Calu3 (cell line): ENCODE measurements at places on chromosomes 2 and 18.
A peak's percentile ranks its signal among the peaks of the same experiment; 100 is the strongest.

DNA sequence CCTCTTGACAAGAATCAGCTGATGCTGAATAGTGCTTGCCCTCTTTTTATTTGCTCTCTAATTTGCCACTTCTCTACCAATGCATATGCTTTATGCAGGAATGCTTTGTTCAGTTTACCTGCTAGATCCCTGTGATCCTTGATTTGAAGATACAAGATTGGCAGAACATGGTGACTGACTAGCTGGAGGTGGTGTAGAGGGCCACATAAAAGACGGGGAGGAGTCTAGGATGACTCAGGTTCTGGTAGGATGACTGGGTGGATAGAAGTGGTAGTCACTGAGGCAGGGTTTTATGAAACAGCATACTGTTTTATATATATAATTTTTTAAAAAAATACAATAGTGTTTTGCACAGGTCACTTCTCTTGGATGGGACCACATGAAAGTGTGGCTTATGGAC, 6.3 kb upstream of the ADGRF3 start:
- no peak for DNase-seq

DNA sequence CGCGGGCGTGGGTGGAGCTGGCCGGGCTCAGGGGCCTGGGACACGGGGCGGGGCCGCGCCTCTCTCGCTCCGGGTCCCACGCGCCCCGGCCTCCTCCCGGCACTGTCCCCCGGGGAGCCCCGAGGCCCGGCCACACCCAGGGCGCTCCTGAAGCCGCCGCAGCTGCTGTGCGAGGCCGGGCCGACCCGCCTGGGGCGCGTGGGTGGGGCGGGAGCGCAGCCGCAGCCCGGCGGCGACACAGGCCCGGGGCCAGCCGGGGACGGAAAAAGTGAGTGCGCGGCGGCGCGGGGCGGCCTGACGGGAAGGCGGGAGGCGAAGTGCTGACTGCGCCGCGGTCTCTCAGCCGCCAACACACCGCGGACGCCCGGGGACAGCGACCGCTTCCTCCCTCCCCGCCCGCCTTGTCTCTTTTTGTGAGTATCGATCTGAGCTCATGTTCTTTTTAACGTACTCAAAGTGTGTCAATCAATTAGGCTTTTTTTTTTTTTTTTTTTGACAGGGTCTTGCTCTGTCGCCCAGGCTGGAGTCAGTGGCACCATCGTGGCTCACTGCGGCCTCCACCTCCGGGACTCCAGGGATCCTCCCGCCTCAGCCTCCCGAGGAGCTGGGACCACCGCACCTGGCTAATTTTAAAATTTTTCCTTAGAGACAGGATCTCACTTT, 14.5 kb downstream of the PDCD1 start:
- DNase-seq = peak; percentile 79

GRCh38 chr2:217854684-217855420, 147.9 kb downstream of the TNS1 start:
- DNase-seq = no peak

DNA sequence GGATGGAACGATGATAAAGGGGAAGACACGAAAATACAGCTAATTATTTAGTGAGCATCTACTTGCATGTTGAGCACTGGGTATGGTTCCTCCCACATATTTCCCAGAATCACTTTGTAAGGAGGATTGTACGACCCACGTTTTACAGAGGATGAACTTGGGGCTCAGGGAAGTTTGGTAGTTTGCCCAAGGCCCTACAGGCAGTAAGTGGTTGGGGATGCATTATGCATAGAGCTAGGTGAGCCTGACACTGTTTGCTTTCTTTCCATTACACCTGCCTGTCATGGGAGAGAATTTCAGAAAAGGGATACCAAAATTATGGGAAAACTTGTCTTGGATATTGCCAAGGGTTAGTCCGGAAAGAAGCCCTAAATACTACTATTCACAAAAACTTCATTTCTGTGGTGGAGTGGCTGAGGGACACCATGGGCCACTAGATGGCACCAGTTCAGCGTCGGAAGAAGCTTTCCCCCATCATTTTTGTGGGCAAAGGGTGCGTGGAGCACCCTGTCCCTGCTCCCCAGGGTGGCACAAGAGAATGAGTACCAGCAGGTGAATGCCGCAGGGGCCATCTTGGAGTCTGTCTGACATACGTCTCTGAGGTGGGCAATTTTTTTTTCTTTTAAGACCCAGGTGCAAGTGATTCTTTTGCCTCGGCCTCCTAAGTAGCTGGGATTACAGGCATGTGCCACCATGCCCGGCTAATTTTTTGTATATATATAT, 23.5 kb upstream of the C18orf32 start:
- peak; percentile 72 for DNase-seq

DNA sequence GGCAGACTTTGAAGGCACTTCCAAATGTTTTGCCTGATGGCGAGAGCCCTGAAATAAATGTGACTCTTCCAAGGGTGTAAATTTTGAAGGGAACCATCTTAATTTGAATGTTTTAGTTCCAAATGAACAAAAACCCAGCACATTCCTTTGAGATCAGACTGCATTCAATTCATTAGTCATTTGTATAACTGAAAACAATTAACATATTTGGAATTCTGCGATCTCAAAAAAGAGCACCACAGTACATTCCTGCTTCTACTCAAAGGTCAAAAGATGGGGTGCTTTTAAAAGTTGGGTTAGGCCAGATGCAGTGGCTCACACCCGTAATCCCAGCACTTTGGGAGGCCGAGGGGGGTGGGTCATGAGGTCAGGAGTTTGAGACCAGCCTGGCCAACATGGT, 38.2 kb upstream of the CHRNA1 start:
- DNase-seq = no peak

GRCh38 chr18:41617647-41618046, 337.4 kb upstream of the PIK3C3 start:
- DNase-seq = no peak

DNA sequence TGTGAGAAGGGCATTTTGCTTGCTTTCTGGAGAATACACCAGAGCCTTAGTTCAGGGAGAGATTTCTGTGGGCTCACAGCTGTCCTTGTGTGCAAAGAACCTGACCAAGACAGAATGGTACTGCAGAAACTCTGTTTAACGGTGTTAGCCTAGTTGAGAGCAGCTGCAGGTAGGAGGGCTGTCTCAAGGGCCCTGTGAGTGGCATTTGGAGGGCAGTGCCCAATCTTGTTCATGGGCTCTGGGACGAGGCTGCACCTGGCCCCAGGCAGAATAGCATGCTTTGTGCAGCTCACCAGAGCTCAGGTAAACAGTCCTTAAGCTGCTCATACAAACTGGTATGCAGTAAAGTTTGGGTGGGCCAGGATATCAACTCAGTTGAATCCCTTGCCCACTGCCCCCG, 16.9 kb upstream of the RGPD4 start:
- no peak for DNase-seq

- DNase-seq = peak; percentile 68
Measured at GRCh38 chr2:26344581-26345282, 1.2 kb upstream of the SELENOI start.

DNA sequence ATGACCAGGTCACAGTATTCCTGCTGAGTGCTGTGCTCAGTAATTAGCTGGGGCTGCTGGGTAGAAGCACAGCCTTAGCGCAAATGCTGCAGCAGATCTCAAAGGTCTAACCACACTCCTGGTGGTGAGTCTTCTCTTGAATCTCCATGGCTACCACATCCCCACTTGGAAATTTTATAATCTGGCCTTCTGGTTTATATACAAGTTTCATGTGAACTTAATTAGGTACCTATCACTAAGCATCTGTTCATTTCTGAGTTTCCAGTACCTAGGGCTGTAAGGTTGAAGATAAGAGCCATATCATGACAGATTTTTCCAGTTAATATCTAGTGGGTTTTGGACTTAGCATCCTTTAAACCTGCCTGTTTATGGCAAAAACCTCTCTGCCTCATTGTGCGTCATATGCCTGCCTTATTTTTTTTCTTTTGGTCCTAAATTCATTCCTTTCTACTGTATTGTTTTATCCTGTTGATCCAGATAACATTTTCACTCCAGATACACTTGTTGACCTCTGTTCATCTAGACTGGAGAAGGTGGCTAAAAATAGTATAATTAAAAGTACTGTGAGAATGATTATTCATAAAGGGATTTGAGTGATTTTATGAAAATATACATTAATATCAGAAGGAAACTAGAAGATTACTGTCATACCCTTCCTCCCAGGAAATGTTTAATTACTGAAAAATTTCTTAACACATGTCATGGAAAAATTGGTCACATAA, 168.4 kb upstream of the THUMPD2 start:
- no peak for DNase-seq

- DNase-seq = no peak
Measured at GRCh38 chr2:58313926-58314325, 72.8 kb upstream of the FANCL start.

DNA sequence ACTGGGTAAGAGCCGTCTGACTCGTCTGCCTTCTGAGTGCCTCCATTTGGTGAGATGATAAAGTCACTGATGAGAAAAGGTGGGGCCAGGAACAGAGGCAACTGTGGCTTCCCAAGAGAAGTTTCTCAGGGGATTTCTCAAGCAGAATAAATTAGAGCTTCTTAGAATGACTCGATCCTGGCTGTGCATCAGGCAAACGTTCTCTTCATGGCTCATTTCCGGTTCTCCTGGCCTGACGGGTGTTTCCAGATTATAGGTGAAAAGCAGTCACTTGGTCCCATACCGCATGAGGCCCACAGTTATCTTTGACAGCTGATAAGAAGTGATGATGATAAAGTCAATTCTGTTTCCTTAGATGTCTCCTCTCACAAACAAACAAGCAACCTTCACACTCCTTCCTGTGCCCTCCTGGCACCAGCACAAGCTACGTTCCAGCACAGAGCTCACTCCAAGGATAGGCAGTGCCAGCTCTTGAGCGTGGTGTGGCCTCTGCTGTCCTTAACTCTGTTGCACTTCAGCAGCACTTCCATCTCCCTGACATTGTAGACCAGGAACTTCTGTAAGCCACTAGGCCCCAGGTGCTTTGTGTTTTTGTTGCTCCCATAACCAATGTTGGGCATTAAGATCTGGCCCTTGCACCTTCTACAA, 37.8 kb upstream of the KCNF1 start:
- no peak for DNase-seq

GRCh38 chr2:201642086-201642578, 1.2 kb downstream of the TMEM237 start:
- DNase-seq = no peak

- DNase-seq = no peak
Measured at GRCh38 chr2:197889041-197889440, 84.6 kb downstream of the PLCL1 start.

DNA sequence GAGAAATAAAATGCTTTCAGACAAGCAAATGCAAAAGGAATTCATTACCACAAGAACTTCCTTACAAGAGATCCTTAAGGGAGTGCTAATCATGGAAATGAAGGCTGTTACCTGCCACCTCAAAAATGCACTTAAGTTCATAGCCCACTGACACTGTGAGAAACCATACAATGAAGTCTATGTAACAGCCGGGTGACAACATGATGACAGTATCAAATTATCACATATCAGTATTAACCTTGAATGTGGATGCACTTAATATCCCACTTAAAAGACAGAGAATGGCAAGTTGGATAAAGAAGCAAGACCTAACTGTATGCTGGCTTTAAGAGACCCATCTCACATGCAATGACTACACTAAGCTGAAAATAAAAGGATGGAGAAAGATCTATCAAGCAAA, 403.4 kb upstream of the MC4R start:
- DNase-seq = no peak

GRCh38 chr2:207749873-207750272, 19.8 kb downstream of the FZD5 start:
- no peak for DNase-seq

GRCh38 chr2:171281110-171281509, 120.4 kb upstream of the TLK1 start:
- DNase-seq = no peak

DNA sequence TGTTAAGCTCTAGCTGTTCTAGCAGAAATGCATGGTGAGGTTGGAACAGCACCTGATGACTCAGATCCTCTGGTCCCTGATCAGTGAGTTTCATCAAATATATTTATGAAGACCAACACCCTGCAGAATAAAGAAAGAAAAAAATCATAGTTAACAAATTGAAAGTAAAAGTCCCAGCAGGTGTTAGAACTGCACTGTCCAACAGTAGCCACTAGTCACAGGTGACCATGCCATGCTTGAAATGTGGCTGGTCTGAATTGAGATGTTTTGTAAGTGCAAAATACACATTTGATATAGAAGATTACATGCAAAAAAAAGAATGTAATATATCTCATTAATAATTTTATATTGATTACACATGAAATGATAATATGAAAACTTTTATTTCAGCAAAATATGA, 1010.7 kb upstream of the ZEB2 start:
- DNase-seq = no peak

DNA sequence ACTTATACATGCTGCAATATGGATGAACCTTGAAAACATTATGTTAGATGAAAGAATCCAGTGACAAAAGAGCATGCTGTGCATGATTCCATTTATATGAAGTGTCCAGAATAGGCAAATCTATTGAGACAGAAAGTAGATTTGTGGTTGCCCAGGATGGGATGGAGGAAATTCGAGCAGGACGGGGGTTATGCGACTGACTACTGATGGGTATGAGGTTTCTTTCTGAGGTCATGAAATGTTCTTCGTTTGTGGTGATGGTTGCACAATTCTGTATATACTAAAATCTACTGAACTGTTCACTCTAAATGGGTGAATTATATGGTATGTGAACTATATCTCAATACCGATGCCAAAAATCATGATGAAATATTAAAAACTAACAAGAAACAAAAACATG, 18.9 kb upstream of the MTERF4 start:
- no peak for DNase-seq

- DNase-seq = no peak
Measured at GRCh38 chr18:36772241-36772723, 56.5 kb downstream of the TPGS2 start.

- no peak for DNase-seq
Measured at GRCh38 chr2:234422981-234423431, 73.9 kb downstream of the ARL4C start.

DNA sequence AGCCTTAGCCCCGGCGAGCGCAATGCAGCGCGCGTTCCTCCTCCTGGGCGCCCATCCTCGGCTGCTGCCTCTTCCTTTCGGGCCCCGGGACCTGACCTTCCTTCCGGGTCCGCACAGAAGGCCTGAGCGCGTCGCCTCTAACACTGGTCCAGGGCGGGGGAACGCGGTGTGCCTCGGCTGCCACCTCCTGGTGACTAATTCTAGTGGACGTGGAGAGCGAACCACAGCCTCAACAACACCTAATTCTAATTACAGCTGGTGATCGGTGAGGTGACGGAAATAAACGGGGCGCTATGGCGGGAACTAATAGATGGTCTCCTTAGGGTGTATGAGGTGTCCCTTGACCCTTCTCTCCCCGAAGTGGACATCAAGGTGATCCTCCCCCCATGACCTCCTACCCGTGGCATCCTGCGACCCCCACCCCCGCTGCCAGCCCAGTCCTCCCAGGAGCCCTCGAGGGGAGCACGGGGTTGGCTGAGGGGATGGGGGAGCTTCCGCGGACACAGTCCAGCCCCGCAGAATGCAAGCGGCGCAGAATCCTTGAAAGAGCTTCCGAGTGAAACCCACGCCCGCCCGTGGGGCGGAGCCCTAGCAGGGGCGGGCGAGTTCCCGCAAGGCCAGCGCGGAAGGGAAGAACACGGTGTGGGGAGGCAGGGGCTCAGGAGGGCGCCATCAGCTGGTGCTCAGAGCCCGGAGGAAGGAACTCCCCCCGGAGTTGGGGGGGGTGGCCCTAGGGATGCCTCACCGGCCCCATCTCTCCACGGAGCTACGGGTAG, 12.8 kb upstream of the HMSD start:
- DNase-seq = peak; percentile 89
